AG04450 (cell line): ENCODE measurements at places on chromosomes 13 and 19. TPM values are rescaled to one million over a fixed set of nuclear protein-coding genes. Genes with fewer than 3 reads are reported as not detected.
A peak's percentile ranks its signal among the peaks of the same experiment; 100 is the strongest.

The POGLUT2 gene
- polyA plus RNA-seq, result 17.8 and 24.8 TPM in 2 replicates

The C1QTNF9B gene
- 0.63 and 0.87 TPM in 2 replicates for polyA plus RNA-seq

The RFPL4AL1 gene
- not detected in 2 replicates for polyA plus RNA-seq

DNA sequence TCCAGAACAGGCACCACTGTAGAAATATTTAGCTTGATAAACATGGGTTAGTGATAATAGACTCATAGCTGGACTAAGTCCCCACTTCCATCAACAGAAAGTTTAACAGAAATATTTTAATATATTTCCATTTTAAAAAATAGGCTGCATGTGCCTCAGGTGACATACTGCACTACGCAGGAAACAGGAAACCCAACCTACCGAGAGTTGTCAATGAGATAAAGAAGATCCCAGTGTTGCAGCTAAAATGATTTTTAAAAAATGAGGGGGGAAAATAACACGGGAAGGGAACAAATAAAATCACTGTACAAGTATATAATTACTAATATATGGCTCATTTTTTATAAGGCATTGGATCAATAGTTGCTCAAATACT lies 154.8 kb downstream of the TBC1D4 start:
- no peak for DNase-seq

- peak; percentile 11 for DNase-seq
Observed at GRCh38 chr19:19062454-19063182, 1.2 kb upstream of the SLC25A42 start.

- no peak for DNase-seq
Observed at GRCh38 chr19:7926021-7926726, at the start of gene CTXN1. CTXN1 (minus strand) TSS chr19:7926135; CDS start chr19:7925538, 597 bp downstream.

DNA sequence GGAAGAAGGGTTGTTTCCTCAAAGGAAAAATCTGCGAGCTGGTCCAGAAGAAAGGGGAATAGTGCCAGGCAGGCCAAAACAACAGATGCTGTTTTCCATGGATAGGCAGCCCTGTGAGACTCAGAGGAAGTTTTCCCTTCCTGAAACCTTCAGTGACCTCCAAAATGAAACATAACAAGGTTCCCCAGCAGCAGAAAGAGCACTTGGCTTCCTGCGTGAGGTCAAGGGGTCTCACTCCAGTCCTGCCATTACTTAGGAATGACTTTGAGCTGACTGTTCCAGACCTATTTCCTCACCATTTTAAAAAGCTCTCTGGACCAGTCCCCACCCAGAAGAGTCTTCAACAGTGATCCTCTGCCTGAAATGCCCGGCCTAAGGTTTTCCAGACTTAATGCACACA lies 104.6 kb upstream of the IPO5 start:
- no peak for DNase-seq

DNA sequence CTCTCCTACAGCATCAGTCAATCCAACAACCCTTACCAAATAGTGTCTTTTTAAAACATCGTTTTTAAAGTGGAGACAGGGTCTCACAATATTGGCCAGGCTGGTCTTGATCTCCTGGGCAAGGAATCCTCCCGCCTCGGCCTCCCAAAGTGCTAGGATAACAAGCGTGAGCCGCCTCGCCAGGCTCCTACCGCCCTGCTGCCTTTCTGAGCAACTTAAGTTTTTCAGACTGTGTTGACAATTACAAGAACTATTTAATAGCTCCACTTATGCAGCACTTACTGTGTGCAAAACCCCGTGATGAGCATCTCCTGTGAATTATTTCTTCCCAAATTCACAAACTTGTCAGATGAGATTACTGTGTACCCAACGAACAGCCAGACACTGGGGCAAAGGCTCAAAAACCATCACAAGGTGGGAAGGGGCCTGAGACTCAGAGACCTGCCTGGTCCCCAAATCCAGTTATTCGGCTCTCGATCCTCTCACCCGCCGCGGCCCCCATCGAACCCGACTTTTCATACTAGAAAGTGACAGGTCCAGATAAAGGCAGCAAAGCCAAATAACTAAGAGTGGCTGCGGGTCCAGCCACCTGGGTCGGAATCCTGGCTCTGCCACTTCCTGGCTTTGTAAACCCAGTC lies 581 bp downstream of the RPL18 start:
- no peak for DNase-seq

- DNase-seq, result no peak
Observed at GRCh38 chr13:93265800-93266199, 39.2 kb downstream of the GPC6 start.

DNA sequence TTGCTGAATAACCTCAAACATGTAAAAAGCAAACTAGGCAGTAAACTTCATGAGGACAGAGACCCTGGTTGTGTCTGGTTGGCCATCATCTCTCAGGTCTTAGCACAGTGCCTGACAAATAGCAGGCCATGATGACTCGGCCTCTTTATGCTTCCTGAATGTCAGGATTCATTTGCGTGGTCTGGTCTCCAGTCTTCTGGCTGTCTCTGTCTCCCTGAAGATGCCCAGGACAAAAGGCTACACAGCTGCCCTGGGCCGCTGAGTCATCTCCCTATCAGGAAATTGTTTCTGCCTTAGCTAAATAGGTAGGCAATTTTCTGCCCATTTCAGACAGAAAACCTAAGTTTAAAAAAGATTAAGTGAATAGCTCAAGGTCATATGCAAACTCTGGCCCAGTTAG lies 84.1 kb upstream of the FNDC3A start:
- no peak for DNase-seq

DNA sequence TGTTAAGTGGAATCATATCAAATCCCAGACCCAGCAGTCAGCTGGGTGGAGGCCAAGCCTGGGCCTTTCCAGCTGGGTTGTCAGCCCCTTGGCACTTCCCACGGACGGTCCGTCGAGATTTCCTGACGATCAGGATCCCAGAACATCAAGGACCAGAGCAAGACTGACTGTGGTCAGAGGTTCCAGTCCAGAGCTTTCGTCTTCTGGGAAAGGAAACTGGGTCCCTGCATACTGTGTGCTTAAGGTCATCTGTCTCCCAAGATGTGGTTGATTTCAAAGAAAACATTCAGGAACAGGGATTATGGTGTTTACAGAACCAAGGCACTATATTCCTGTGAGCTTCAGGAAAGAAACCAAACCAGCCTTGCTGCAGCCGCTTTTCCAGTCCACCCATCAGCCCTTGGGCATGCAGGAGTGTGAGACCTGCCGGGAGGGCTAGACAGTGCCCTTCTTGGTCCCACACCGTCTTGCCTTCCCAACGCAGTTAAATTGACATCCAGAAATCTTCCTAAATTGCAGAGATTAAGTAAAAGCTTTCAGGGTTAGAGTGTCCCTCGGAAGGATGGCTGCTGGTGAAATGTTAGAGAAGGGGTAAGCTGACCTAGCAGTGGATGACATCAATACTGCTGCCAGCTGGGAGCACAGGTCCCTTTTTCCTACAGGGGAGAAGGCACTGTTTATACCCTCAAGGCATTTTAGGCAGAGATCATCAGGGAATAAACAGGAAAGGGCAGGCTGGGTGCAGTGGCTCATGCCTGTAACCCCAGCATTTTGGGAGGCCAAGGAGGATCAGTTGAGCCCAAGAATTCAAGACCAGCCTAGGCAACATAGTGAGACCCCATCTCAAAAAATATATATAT lies 5.0 kb upstream of the C19orf33 start:
- peak; percentile 10 for DNase-seq

DNA sequence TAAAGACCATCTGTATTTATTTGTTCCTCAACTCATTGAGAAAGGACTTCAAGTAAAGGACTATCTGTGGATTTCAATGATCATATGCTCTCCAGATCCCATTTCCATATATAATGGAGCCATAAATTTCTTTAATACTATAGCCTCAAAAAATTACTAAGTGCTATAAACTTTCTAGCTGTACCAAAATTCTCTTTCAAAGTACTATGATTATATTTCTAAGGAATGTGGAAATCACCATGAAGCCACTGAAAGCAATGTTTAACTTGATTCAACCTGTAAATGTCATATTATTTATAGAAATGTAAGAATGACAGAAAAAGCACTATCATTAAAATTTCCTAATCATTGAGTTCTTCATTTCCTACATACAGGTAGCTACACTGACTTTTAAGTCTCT lies 20.7 kb downstream of the TBC1D4 start:
- DNase-seq, result no peak

GRCh38 chr13:27336014-27336673 lies 65.5 kb downstream of the RASL11A start:
- DNase-seq, result no peak

DNA sequence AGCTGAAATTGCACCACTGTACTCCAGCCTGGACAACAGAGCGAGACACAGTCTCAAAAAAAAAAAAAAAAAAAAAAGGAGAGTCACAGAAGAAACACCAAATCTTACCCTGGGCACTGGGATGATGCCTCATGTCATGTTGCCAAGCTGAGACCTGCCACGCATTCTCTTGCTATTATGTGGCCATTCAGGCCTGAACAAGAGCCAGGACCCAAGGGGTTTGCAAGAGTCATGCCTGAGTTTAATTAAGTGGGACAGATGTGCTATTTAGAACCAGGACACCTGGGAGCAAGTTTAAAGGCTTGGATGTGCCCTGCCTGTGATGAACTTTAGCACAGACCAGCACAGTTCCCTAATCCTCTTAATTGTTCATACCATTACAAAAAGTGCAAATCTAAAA lies 9.8 kb downstream of the PNMA8A start:
- no peak for DNase-seq

DNA sequence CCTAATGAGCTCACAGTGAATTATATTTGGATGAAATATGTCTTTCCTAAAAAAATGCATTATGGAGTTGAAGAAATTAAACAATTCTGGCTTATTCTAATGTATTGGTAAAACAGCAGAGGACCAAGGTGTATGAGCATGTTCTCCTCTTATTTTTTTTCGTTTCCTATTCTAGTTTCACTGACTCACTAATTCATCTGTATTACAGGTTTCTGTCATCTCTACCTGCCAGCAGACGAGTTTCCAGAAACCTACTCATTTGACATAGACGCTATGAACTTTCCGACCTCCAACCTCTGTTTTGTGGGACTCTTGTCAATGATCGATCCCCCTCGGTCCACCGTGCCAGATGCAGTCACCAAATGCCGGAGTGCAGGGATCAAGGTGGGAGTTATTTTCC lies 20.3 kb downstream of the ATP12A start:
- DNase-seq, result no peak

DNA sequence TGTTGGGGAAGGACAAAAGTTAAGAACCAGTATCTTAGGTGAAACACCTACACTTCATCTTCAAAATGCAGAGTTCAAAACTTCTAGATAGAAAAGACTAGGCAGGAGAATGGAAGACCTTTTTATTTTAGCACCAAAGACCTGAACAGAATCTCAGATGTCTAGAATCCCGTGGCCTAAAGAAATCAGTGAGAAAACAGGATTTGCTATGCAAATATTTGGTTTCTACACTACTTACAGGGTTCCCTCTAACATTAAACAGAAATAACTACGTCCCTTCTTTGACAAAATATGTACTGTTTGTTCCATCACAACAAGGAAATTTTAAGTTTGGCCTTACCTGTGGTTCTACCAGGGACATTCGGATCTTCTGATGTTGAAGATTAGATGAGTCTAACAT lies 21.5 kb downstream of the DIS3 start:
- no peak for DNase-seq
